ENCODE measurements at places on chromosomes 7 and 10.

DNA sequence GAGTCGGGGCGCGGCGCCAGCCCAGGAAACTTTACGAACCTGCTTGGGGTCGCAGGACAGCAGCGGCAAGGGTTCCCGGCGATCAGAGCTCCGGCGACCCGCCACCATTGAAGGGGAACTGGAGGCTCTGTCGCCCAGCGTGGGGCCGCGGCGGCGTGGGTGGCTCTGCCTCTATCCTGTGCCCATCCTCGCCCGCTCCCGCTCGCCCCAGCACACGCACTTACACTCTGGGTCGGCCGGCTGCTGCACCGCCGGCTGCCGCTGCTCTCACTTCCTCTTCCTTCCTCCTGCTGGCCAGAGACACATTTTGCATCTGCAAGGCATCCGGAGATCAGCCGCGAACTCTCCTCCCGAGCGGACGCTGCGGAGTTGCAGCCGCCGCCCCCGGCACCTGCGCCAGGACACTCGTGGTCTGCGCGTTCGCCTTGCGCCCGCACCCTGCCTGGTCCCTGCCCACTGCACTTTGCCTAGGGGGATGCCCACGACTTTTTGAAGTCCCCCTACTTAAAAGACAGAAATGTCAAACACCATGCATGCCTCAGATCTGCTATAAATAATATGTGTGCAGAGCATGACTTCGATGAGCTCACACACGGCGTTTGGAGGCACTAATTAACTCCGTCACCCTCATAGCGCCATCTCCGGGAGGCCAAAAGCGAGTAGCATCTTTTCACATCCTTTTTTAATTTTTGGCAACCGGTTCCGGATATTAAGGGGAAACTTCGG, at the start of gene ELMO1:
Gene ELMO1, minus strand, starts transcription at position 229 of the 726 bp plus-strand sequence. CDS start 106,174 bp downstream, outside the sequence.
- DNase-seq = no peak

DNA sequence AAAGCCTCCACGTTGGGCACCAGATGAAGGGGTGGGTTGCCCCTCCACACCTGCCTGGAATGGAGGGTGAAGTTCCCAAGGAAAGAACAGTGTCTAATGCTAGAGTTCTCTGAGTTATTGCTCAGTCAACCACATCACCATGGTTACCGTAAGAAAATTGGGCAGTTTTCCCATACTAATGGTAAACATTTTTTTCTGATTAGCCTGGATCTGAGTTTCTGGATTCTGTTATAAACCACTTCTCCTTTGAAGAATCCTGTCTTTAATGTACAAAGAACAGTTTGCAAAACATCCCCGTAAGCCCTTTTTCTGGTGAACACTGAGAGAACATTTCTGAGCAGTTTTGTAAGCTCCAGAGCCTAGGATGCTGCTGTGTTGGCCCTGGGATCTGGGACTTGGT, 45.5 kb downstream of the ABCC2 start:
- no peak for DNase-seq

GRCh38 chr7:96287132-96287531, 34.8 kb downstream of the SLC25A13 start:
- DNase-seq = no peak

DNA sequence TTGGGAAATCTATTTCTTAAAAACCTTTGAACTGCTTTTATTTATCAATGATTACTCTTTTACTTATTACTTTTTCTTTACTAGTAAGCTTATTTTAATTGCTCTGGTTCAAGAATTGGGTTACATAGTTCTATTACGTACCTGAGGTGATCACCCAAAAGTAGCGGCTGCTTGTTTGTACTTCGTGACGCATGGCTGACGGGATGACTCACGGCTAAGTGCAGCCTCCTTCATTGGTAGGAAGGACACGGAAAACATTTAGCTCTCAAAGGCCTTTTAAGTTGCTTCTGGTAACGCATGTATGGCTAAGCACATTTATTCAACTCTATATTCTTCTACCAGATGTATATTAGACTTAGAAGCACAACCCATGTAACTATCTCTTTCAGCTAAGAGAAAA, 285.8 kb upstream of the SP4 start:
- DNase-seq = no peak

- no peak for DNase-seq
These were observed 244.2 kb upstream of the YAE1 start for GRCh38 chr7:39321909-39322498.

DNA sequence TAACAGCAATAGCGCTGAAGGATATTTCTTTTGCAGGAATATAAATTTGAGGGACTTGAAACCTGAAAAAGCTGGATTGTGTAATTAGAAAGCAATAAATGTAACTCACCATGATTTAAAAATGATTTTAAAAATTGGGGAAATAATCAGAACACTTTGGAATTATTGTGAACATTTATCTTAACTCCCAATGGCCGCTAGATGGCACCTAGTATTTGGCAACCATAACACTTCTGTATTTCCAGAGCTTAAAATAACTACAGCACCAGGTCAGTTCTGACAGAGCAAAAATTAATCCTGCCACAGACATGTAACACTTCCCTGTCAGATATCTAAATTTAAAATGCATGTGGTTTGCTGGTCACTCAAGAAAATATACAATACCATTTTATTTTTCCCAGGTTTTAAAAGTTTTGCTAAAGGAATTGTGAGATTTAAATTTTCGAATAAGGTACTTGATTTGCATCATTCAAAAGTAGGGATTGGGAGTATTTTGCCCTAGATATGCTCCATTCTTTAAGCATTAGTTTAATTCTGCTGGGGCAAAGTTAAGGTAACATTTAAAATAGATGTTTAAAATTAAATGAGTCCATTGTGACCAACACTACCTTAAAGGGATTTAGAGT, 144.5 kb downstream of the PPP1R3A start:
- peak; percentile 5 for DNase-seq

DNA sequence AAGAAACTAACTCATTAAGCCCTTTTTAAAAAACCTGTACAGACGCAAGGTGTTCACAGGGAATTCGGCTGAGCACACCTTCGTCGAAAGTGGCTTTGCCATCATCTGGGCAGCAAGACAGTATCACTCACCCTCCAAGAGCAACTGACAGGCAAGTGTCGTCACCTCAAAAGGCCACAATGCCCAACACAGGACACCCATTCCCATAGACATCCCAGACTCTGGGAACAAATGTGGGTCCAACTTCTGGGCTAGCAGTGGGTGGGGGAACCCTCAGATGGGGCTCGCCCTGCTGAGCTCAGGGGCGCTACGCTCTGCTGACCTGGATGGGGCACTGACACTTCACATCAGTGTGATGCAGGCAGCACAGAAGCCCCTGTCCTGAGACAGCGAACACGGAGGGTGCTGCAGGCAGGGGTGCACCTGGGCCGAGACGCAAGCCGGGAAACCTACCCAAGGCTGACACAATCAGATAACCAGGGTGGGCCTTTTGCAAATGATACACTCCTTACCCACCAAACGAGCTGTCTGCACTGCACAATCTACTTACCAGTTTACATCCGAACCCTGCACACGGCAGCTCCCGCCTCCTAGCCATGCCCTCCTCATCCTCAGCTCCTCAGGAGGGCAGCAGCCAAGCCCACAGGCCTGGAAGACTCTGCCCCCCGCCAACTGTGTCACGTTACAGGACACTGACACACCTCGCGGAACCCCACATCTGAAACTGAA, 1.7 kb downstream of the DIP2C start:
- DNase-seq = no peak

- no peak for DNase-seq
These were observed 280.8 kb downstream of the TNS3 start for GRCh38 chr7:47301105-47301477.

DNA sequence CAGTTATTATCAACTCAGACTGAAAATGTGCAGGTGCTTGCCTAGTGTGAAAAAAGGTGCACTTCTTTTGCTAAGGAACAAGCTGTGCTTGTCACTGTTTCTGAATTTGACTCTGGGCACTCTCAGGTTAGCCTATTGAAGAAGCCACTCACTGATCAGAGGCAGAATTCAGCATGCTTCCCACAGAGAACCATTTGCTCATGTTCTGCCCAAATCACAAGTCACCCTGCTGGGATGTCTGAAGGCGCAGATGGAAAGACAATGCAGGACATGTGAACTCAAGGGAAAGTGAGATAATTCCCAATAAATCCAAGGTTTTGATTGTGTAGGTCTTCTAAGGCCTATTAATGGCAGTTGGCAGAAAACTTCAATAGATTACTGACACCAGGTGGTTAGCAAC, 47.8 kb upstream of the CSTF2T start:
- no peak for DNase-seq

DNA sequence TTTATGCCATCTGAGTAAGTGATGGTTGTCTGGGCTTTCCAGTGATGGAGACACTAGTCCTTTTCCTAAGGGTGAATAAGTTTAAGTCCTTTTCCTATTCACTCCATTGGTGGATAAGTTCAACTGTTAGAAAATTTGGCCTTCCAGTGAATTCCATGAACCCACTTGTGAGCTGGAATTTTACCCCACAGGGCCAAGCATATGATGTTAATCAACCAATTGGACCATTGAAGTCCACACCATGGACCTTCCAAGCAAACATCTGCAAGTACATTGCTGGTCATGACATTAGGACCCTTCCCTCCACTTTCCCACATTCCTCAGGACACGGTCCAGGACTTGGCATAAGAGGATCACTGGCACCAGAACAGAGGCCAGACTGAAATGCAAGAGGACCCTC, 381.4 kb downstream of the RPS24 start:
- DNase-seq = no peak

DNA sequence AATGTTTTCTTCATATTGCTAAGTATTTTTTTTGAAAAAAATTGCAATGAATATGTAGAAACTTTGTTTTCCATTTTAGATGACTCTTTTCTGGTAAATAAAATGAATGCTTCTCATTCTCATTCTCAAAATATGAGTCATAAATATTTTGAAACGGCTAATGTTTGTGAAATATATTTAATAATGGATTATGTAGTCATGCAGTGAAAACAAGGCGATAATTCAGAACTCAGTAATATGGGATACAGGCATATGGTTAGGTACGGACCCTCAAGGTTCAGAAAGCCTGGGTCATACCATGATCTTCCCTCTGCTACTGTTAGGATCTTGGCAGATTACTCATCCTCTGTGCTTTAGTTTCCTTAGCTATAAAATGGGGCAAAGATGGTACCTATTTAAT, 46.2 kb upstream of the SLC39A12 start:
- DNase-seq = no peak

GRCh38 chr7:3210531-3210930, 90.5 kb upstream of the SDK1 start:
- DNase-seq = no peak

- no peak for DNase-seq
These were observed 67.0 kb upstream of the ZMIZ2 start for GRCh38 chr7:44681645-44682044.

- DNase-seq = no peak
These were observed 591.0 kb downstream of the MAGI2 start for GRCh38 chr7:78862411-78862900.

DNA sequence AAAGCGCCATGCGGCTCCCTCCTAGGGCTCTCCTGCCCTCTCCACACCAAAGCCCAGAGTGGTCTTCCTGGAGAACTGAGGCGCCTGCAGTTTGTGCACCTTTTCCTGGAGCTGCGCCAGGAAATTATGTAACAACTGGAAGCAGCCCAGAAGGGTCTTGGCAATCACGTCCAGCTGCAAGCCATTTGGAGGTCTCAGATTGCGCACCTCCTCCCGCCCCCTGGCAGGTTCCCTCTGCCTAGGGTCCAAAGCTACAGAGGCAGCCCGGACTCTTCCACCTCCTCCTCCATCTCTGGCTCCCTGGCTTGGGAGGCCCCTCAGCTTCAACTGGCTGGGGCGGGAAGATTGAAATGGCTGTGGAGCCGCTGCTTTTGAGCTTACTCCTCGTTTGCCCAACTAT, 34.0 kb upstream of the SFTPD start:
- no peak for DNase-seq

- DNase-seq = no peak
These were observed 7.3 kb upstream of the RHOBTB1 start for GRCh38 chr10:60951272-60951724.

DNA sequence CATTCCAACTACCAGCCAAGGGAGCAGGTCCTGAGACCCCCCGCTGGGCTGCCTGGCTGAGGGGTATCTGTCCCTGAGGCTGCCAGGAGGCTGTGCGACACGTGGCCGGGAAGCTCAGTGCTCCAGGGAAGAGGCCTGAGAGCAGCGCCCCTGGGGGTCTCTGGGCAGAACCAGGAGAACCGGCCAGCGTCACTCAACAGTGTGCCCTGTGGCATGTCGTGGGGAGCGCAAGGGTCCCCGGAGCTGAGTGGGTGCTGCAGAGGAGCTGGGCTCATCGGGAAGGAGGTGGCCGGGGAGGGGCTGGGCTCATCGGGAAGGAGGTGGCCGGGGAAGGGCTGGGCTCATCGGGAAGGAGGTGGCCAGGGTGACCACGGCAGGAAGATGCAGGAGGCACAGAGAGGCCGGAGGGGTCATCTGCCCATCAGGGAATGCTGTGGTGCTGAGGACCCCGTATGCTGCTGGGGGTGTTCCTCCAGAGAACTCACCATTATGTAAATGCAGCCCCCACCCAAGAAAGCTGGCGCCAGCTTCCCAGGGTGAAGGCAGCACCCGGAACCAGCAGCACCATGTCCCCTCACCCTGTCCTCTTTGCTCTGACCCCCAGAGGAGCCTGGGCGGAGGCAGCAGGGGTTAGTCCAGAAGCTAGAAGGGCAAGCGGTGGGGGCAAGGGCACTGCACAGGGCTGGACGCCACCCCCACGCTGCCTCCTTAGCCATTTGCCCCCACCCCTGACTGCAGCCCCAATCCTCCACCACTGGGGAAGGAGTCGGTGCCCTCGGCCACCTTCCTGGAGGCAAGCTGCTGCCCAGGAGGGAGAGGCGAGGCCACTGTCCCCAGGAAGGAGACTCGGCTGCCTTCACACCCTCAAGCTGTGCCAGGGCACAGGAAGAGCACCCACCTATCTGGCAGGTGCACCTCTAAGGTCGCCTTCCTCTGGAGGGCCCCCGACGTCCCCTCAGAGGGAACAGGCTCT, 33.3 kb downstream of the CALML3 start:
- no peak for DNase-seq

GRCh38 chr10:117458571-117458970, 83.3 kb upstream of the PDZD8 start:
- DNase-seq = no peak

GRCh38 chr7:33423646-33424020, 294.3 kb downstream of the BBS9 start:
- peak; percentile 16 for DNase-seq

DNA sequence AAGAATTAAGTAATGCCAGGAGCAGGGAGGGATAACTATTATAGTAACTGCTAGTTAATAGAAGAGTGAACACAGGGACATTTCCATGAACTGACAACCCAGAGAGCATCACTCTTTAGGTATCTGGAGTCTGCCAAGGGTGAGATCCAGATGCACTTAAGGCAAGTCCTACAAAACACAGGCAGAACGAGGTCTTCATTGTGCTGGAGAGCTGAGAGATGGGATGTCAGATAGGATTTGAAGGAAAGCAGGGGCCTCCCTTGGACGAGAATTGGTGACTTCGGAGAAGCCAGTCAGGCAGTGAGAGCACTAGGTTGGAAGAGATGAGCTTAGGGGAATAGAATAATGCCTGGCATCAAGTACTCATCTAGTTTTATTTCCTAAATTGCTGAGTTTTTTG, 684.5 kb downstream of the GATA3 start:
- DNase-seq = no peak

DNA sequence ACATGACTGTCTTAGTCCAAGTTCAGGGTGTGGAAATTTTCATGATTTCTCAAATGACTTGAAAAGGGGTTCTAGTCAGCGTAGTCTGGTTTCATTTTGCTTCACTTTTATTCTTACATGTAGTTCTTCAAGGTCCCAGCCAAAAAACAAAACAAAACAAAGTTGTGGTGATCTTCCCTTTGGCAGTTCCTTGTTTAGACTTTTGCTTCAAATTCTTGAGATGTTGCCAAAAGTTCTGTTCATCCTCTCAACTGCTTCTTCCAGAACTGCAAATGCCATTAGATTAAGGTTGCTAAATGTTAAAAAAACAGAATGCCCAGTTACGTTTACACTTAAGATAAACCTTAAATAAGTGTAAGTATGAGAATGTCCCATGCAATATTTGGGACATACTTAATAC, 370.8 kb upstream of the LRRTM3 start:
- no peak for DNase-seq
